ENCODE measurements at places on chromosomes 16 and 17.

GRCh38 chr16:62254372-62254771, 218.1 kb upstream of the CDH8 start:
- DNase-seq, result no peak

DNA sequence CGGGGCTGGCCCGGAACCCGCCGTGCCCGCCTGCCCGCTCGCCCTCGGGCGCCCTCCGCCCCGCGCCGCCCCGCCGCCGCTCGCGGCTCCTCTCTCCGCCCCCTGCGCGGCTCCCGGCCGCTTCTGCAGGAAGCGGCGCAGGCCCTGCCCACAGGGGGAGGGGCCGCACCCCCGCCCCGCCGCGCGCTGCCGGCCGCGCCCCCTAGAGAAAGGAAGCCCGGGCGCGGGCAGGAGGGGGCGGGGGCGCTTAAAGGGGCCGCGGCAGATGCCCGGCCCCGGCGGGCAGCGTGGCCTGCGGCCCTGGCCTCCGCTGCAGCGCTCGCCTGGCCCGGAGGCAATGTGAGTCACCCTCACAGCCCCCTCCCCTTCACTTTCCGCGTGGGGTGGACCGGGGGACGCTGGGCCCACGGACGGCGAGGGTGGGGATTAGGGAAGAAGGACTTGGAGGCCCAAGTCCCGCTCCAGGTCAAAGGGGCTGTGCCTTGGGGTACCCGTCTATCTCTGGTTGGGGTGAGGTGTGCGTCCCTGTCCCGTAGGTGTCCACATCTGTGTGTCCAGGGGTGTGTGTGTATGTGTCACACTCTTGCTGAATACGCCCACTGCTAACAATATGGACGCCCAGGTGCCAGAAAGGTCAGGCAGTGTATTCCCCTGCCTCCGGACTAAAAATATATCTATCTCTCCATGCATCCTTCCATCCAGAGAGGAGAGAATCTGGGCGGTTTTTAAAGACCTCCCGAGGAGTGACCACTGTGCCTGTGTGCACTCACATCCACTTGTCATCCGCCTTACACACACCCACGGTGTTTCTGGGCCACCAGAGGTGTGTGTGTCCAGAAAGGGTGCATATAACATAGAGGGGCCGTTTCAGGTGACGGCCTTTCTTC, at the start of gene GIT1:
TSS of gene GIT1 (minus strand) at position 125 of the 887 bp plus-strand sequence. CDS start 270 bp downstream, outside the sequence.
- DNase-seq, result peak; percentile 92

DNA sequence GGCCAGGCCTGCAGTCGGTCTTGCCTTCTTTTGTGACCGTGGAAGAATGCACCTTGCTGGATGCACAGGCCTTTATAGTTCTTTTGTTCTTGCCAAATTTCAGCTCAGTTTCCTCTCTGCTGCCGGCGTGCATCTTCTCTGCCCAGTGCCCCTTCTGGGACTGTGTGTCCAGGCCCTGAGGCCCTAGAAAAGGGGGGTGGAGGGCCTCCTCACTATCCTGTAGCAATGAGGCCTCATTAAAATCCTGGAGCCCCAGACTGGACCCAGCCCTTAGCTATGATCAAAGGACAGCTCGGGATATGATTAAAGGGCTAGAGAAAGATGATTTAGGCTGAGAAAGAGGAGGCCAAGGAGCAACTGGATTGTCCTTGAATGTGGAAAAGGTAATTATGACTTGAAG, 229.8 kb downstream of the SEC14L1 start:
- DNase-seq, result no peak

DNA sequence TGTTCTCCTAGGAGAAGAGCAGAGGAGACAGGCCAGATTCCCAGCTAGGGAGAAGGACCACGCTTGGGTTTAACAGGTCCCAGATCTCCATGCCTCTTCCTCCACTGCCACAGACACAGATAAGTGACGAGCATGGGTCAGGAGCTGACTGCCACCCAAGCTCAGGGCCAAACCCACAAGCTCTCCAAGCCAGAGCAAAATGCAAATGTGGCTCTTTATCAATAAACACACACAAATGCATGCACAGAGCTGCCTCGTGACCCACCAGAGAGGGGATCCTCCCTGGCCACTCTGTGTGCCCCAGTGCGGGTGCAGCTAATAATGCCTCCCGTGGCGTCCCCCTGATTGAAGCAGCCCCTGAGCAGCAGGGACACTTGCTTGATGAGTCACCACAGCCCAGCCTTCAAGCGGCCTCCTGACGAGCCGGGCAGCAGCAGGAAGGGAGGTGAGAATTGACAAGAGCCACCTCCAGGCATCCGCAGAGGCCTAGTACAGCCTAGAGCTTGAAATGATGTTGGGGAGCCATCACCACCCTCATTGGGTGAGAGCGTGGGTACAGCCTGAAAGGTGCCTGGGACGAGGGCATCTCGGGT, 143.9 kb downstream of the CCDC182 start:
- DNase-seq, result no peak

- DNase-seq, result peak; percentile 41
Measured at GRCh38 chr17:10798332-10798749, 5.6 kb downstream of the TMEM238L start.

- peak; percentile 72 for DNase-seq
Measured at GRCh38 chr17:22310717-22311686, 618.7 kb downstream of the KCNJ18 start.

- DNase-seq, result no peak
Measured at GRCh38 chr17:80307994-80308691, 47.5 kb downstream of the RNF213 start.

- DNase-seq, result no peak
Measured at GRCh38 chr17:77708936-77709335, 249.6 kb upstream of the TNRC6C start.

GRCh38 chr17:39715375-39716072, 14.8 kb downstream of the MIEN1 start:
- no peak for DNase-seq

Measured in T47D (cell line).